ENCODE measurements at places on chromosomes 3 and 15.

- DNase-seq: peak; percentile 5
Measured at GRCh38 chr3:46812237-46812791, 50.9 kb downstream of the MYL3 start.

- peak; percentile 48 for DNase-seq
Measured at GRCh38 chr3:52238761-52239701, at the start of gene TWF2. TSS of gene TWF2 (minus strand) at chr3:52239158. CDS start at chr3:52239016, 142 bp downstream.

- DNase-seq: no peak
Measured at GRCh38 chr15:34621675-34622074, 38.2 kb upstream of the GOLGA8B start.

GRCh38 chr15:39396979-39397615, 183.8 kb upstream of the THBS1 start:
- no peak for DNase-seq

DNA sequence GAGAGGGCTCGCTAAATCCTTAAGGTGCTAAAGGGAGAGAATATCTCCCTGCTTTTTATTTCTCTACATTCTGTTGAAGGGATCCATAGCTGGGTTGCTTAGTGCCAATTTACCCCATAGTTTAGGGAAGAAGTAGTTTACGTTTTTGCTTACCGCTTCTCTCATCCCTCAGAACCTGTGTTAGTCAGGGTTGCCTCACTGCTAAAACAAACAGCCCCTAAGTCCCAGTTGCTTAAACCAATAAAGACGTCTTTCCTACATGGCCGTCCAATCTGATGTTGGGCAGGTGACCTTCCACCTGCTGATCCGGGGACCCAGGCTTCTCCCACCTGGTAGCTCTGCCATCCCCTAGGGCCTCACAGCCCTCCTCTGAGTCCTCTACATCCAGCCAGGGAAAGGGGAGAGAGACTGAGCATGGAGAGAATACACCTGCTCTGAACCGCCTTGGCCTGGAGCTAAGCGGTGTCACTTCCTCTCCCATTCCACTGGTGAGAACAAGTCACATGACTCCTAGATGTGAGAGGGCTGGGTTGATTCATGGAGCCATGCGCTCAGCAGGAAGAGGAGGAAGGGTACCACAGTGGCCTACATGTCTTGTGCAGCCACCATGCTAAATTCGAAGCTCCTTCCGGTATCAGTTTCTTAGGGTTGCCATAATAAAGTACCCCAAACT, 26.3 kb downstream of the DNASE1L3 start:
- no peak for DNase-seq
